ENCODE measurements at places on chromosomes 5 and 9.

- no peak for DNase-seq
Observed at GRCh38 chr5:141615991-141616720, 2.6 kb downstream of the DIAPH1 start.

DNA sequence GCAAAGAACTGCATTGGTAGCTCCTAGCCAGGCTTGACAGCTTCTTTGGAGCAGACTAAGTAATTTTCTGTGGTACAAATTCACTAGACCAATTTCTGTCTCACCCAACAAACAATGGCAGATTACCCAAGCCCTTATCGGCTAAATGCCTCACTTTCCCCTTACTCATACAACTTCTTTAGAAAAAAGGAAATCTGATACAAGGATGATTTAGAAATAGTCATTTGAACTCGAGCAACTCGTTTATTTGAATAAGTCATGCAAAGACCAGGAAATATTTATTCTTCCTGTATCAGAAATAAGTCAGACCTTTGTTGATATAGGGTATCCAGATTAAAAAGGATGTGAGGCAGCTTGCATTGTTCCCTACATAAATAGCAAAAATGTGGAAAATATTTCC is 170.4 kb upstream of the CDH6 start:
- DNase-seq, result no peak

DNA sequence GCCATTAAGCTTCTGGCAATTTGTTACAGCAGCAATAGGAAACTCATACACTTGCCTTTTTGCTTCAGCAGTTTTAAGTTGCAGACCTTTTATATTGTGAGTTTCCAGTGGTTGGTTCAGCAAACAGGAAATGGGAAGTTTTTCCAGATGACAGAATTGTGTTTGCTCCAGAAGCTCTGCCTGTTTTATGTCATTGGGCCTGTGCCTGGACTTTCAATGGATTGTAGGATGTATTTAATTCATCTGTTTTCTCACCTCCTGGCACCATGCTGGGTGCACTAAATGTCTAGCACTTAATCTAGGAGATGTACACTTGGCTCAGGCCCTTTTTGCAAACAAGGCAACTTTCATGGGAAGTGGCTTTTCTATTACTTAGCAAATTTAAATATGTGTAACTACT is 100.4 kb upstream of the CLINT1 start:
- DNase-seq, result no peak

- DNase-seq, result no peak
Observed at GRCh38 chr5:147534172-147534951, 24.5 kb upstream of the DPYSL3 start.

- DNase-seq, result no peak
Observed at GRCh38 chr9:110640736-110641135, 27.9 kb upstream of the MUSK start.

DNA sequence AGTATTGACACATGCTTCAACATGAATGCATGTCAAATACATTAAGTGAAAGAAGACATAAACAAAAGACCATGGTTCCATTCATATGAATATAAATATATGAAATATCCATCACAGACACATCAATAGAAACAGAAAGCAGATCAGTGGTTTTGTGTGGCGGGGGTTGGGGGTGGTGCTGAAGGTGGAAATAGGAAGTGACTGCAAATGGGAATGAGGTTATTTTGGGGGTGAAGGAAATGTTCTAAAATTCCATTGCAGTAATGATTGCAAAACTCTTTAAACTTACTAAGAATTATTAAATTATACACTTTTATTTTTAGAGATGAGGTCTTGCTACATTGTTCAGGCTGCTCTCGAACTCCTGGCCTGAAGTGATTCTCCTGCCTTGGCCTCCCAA is 28.7 kb downstream of the TAF1L start:
- no peak for DNase-seq

- no peak for DNase-seq
Observed at GRCh38 chr5:14901462-14902051, 30.0 kb upstream of the ANKH start.

DNA sequence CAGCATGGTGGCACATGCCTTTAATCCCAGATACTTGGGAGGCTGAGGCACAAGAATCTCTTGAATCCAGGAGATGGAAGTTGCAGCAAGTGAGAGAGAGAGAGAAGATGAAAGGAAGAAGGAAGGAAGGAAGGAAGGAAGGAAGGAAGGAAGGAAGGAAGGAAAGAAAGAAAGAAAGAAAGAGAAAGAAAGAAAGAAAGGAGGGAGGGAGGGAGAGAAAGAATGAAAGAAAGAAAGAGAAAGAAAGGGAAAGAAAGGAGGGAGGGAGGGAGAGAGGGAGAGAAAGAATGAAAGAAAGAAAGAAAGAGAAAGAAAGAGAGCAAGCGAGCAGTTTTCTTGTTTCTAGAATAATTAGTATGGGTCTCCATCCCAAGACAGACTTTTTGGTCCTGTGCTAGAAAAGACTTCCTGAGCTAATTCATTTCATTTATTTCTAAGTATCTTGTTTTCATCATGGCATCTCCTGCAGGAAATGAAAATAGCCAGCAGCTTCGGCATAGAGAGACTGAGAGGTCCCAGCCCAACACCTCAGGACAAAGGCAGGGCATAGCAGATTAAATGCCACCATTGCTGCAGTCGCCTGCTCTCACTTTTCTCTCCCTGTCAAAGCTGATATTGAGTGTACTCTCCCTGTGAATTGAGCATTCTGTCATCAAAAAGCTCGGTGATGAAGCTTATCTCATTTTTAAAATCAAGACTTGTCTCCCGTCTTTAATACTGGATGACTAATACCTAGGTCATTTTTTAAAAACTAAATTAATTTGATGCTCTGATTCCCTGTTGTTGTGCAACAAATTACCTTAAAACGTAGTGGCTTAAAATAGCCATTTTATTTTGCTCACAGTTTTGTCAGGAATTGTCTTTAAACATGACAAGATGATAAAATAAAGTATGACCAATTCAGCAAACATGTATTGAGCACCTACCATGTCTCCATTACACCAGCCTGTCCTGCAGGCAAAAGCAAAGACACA is 91.8 kb upstream of the ADRA1B start:
- DNase-seq, result no peak

DNA sequence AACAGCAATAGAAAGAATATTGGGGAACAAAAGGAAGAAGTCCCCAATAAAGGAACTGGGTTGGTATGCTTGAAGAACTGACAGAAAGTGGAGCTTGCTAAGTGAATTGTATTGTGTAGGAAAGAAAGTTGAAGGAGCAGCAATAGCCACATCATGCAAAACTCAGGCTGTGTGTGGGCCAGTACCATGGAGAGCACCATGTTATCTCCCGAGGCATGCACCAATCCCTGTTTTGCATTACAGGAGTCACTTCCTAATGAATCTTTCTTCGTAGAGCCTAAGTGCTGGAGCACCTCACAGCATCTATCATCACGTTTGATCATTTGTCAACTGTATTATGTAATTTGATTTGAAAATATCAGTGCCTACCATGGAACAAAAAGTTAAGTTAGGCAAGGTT is 137.7 kb upstream of the NMUR2 start:
- DNase-seq, result no peak

- peak; percentile 65 for DNase-seq
Observed at GRCh38 chr5:181246276-181247049, 2.8 kb upstream of the RACK1 start.

GRCh38 chr9:88829276-88829675 is 162.0 kb upstream of the S1PR3 start:
- no peak for DNase-seq

GRCh38 chr9:89277454-89277853 is 33.5 kb upstream of the CKS2 start:
- no peak for DNase-seq

- DNase-seq, result no peak
Observed at GRCh38 chr9:97412626-97413385, 910 bp downstream of the TDRD7 start.

- no peak for DNase-seq
Observed at GRCh38 chr5:177300951-177301350, 2.6 kb downstream of the RAB24 start.

- DNase-seq, result no peak
Observed at GRCh38 chr5:14932902-14933469, 61.4 kb upstream of the ANKH start.

- no peak for DNase-seq
Observed at GRCh38 chr5:156677963-156678362, 172.1 kb upstream of the PPP1R2B start.

GRCh38 chr5:10352430-10353240 is 860 bp upstream of the MARCHF6 start:
- DNase-seq, result no peak

DNA sequence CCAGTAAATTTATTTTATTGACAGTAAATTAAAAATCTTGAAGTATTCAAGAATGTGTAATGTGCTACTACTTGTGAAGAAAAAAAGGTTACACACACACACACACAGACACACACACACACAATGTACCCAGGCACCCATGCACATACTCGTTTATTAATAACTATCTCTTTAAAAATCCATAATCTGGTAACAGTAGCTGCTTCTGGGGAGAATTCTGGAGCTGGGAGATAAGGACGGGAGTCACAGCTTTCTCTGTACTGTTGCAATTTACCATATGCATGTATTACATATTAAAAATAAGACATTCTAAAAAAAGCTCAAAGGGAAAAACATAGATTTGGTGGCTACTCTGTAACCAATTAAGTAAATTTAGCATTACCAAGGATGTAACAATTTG is 7.9 kb upstream of the C1QTNF2 start:
- DNase-seq, result no peak

- DNase-seq, result no peak
Observed at GRCh38 chr5:56145106-56145505, 88.0 kb downstream of the ANKRD55 start.

DNA sequence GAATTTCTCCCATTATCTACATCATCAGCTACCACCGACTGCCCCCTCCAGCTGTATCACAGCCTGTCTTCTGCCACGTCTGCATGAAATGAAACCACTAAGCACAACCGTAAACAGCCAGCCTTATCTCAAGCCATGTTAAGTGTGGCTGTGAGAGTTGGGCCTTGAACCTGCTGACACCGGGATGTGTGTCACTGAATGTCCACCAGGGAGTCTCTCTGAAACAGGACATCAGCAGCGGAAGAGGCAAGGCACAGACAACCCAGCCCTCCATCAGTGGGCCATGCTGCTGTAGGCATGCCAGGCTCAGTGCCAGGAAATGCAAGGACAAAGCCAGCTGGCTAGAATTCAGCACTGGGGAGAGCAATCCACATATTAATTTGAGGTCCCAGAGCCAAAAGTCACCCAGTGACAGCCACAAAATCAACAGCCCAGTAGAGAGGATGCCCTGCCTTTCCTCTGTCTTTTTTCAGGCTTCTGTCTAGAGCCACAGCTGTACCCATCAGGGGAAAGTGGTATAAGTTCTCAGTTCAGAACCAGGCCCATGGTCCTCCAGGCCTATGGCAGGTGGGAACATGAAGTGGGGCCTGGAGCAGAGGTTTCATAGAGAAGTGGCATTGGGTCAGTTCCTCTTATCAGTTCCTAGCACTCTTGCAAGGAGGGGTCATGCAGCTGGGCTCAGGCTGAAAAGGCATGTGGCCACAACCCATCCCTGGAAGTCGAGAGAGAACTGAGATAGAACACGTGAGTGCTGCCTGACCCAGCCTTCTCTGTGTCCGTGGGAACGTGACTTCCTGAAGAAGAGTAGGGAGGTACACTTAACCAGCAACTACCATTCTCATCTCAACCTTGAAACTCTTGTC is 199.4 kb downstream of the ESM1 start:
- DNase-seq, result no peak

- DNase-seq, result no peak
Observed at GRCh38 chr5:129362456-129362855, 97.6 kb upstream of the ADAMTS19 start.

DNA sequence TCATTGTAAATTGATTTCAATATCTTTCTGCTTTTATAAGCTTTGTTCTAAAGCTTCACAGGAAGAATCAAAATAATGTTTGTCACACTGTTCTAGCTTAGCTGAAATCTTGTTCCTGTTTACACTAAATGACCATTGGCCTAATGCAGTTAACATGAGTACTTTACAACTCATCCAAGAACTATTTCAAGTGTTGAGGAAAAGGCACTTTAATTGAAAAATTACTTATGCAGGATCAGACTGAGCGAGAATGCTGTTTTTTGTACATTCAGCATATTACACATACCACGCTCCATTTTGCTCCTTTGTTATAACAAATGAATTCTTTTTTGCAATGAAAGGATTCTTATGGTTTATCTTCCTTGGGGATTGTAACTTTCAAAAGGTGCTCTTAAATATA is 22.4 kb upstream of the SMIM15 start:
- DNase-seq, result no peak

GRCh38 chr5:175620527-175620926 is 37.3 kb upstream of the HRH2 start:
- no peak for DNase-seq

GRCh38 chr5:15573590-15573989 is 73.6 kb downstream of the FBXL7 start:
- peak; percentile 30 for DNase-seq

DNA sequence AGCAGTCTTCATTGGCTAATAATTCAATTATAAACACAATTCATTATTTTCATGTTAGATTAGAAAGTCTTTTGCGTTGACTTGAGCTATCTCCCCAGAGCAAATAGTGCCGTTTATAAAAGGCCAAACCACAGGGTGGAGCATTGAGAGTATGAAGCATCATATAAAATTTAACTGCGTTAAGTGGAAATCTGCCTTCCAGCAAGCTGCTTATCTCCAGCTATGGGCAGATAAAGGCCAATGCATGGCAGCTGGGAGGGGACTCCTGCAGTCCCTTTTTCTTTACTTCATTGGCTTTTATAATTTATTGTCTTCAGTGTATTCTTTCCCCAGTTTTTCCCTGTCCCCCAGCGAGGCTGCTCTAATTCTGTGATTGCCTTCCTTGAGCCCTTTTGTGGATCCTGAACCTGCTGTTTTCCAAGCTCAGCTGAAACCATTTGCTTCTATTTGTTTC is 113.7 kb downstream of the TMEM232 start:
- DNase-seq, result no peak

DNA sequence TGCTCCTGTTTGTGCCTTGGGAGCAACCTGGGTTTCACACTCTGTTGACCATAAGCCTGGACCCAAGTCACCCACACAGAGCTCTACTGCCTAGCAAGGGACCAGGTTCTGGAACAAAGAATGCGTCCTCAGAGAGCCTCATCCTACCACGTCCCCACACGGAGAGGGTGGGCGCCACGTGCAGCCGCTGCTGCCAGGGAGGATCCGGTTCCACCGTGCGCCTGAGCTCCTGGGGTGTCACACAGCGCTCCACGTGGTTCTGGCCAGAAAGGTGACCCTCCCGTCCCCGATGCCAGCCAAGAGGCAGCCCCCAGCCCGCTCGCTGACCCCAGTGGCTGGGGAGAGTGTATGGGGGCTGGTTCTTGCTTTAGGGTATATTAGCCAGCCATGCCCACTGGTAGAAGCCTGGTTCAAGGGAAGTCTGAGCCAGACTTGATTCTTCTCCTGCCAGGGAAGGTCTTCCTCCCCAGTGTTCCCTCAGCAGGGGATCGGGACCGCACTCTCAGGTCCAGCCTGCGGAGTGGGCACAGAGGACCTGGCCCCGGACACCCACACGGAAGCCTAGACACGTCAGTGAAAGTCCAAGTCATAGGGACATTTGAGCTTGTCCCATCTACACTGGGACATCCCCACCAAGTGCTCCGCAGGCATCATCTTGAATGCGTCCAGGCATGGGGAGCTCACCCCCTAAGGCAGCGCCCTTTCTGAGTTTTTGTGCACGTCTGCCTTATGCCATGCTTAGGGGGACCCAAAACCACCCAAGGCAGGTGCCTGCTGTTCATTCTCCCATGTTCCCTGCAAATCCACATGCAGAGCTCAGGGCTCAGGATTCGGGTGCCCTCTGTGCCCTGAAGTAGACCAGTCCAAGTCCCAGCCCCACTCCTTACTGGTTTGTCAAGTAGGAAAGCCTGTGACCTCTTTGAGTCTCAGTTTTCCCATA is 2.4 kb downstream of the FCN1 start:
- no peak for DNase-seq

- DNase-seq, result no peak
Observed at GRCh38 chr5:154211641-154212390, 21.3 kb downstream of the GALNT10 start.

GRCh38 chr5:54774281-54775170 is 210.9 kb downstream of the ESM1 start:
- no peak for DNase-seq
